ENCODE measurements at places on chromosomes 2 and 18.

- no peak for DNase-seq
These were observed 107.8 kb downstream of the C18orf54 start for GRCh38 chr18:54465502-54465901.

GRCh38 chr2:166518634-166519390, 24.8 kb upstream of the SCN7A start:
- no peak for DNase-seq

GRCh38 chr2:46517485-46517884, 38.1 kb downstream of the TMEM247 start:
- no peak for DNase-seq

DNA sequence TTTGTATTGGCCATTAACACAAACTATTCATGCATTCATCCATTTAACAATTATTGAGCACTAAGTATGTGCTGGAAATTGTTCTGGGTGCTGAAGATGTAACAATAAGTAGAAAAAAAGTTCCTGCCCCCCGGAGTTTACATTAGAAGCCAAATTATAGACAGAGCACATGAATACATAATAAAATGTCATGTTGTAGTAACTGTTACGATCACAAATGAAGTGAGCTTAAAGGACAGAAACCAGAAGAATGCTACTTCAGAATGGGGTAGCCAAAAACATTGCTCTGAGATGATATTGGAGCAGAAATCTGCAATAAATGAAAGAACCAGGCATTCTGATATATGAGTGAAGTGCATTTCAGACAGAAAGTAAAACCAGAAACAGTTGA, 256.0 kb upstream of the SETBP1 start:
- DNase-seq, result no peak

DNA sequence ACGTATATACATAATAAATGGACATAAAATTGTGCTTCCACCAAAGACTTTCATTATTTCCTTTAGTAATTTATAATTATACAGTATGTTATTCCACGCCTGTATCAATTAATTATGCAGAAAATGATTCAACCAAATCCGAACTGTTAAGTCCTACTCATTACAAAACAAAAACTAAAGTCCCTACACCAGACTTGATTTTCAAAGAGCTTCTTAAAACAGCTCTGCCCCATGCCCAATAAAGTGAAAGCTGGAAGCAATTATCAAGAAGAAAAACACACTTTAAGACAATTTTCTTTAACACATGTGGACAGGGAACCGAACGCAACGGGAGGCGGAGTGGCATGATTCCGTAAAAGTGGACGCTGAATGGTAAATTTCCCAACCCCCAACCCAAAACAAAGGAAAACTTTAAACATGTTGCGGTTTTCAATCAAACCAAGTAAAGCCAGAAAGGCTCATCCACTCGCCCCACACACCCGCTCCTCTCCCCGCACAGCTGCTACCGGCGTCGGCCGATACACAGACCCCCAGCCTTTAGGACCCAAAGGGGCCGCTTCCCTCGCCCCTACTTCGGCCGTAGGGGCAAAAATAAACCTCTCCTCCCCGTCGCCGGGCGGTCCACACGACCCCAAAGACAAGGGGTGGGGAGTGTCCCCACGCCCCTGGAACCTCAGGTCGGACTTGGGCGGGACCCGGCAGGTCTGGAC, 705 bp downstream of the YES1 start:
- DNase-seq, result no peak

DNA sequence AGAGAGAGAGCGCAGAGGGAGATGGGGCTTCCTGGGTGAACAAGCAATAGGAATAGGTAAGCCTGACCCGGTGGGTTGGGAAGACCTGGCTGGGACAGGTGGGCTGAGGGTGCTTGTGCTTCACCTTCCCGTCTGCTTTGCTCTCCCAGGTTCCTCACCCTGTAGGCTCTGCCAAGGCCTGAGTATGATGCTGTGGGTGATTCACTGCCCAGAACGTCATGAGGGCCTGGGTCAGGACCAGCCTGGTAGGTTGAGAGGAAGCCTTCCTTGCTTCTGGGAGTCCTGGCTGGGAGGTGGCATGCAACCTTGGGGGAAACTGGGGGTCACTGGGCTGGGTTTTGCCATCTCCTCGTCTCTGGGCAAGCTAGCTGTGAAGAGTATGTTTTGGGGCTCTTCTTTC, 220.2 kb upstream of the APCDD1 start:
- no peak for DNase-seq

DNA sequence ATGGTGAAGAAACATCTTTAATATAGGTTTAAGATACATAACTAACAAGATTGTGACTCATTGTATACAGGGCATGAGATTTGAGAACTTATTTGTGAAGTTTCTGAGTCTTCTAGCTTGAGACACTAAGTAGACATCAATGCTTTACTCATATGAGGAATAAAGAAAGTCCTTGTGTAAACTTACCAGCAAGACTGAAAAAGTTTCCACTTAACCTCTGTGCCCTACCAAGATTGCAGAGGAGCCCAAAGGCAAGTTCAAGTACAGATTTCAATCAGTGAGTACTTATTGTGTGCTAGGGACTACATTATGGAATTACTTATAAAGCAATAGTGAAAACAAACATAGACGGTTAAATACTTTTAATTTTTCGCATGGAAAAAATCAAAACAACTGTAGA, 1041.2 kb upstream of the CELF4 start:
- DNase-seq, result no peak

GRCh38 chr18:59690186-59690982, 6.8 kb downstream of the CCBE1 start:
- no peak for DNase-seq

- no peak for DNase-seq
These were observed 78.8 kb upstream of the TTC39C start for GRCh38 chr18:23935804-23936203.

DNA sequence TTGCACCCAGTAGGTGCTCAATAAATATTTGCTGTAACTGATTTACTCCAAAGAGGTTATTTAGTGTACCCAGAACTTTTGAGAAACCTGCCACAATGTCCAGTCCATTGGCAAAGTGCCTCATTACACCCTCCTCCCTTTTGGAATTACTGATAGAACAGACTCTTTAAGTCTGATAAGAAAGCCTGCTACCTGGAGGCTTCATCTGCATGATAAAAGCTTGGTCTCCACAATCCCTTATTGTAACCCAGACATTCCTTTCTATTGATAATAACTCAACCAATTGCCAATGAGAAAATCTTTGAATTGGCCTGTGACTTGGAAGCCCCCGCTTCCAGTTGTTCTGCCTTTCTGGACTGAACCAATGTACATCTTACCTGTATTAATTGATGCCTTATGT, 281.2 kb upstream of the FBXO11 start:
- no peak for DNase-seq

- DNase-seq, result no peak
These were observed 6.3 kb downstream of the B3GNT2 start for GRCh38 chr2:62202019-62202722.

GRCh38 chr2:85600951-85601770, 1.3 kb downstream of the TMEM150A start:
- no peak for DNase-seq

- peak; percentile 3 for DNase-seq
These were observed 210.9 kb upstream of the PKDCC start for GRCh38 chr2:41836948-41837347.

- DNase-seq, result no peak
These were observed 67.0 kb downstream of the TTC21B start for GRCh38 chr2:165886487-165887146.

DNA sequence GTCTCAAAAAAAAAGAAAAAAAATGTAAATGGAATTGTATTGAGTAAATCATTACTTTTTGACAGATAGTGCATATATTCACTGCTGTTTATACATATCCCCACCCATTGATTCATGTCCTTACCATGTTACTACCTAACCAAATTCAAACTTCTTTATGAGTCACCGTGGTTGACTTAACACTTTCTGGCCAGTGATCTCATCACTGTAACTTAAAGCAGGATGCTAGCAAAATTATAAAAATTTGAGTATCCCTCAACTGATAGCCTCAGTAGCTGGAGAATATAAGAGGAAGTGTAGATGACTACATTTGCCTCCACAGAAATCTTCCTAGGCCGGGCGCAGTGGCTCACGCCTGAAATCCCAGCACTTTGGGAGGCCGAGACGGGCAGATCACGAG, 13.4 kb downstream of the CNOT9 start:
- peak; percentile 39 for DNase-seq

DNA sequence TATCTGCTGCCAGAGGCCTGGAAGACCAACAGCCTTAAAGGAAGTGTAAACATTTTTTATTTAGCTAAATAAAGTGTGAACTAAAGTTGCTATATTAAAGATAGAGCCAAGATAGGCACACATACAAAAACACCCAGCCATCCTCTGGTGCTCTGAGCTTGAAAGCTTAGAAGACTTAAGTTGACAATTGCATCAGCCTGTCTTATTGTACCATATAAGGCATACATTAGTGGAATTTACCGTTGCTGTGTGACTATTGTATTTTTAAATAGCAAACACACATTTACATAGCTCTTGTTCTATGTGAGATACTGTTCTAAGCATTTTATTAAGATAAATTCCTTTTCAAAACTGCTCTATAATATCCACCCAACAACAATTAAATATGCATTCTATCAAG, 736.6 kb upstream of the ZEB2 start:
- DNase-seq, result no peak

DNA sequence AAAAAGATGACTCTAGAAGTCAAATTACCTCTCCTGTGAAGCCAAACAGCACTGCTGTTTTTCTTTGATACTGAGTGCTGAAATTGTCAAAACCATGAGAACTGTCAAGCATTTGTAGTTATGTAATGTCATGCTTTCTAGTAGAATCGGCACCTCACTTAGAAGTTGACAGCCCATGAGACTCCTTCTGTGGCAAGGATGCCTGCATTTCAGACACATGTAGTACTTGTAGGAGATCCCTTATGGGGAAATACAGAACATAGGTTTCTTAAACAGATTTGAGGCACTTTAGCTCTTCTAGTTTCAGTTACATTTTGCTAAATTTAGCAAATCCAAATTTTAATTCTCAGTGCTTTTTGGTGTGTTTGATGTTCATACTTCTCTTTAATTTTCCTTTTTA, 15.7 kb downstream of the ZNF407 start:
- no peak for DNase-seq

GRCh38 chr2:162945785-162946184, 107.2 kb upstream of the KCNH7 start:
- no peak for DNase-seq

DNA sequence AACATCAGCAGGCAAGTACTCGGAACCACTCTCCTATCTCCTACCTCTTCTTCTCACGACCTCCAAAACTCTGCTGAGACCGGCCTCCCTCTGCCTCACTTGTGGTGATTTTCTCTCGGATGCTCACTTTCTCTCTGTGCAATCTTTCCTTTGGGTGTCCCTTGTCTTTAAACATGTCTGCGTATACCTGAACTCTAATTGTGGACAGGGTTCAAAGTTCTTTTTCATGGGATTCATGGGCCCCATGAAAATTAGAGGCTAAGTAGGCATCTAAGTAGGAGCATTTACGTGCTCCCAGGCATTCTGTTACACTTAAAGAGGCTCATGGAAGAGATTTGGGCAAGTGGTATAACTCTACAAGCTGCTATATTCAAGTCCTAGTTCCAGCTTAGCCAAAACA, 2.1 kb upstream of the PPP1CB start:
- DNase-seq, result no peak

GRCh38 chr18:67132919-67133318, 383.6 kb downstream of the DSEL start:
- no peak for DNase-seq

DNA sequence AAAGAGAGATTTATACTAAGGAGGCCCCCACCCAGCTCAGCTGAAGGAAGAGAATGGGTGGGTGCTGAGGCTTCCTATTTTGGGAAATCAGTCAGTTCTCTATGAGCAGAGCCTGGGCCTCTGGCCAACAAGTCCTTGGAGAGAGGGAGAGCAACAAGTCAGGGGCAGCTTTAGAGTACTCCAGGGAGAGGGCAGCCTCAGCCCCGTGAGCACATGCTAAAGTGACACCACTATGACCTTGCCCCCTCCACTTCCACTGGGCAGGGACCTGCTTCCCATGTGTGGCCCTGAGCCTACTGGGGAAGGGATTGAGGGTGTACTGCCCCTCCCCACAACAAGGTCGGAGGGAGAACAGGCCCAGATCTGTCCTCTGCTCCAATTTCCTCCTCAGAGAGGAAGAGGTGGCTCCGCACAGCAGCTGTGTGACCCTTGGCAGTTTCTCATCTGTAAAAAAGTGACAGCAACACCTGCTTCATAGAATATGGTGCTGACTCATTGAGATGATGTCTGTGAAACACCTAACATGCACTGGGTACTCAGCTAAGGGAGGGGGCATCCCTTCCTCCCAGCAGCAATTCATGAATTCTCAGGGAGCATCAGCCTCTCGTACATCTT, 72.9 kb downstream of the CLHC1 start:
- DNase-seq, result no peak

DNA sequence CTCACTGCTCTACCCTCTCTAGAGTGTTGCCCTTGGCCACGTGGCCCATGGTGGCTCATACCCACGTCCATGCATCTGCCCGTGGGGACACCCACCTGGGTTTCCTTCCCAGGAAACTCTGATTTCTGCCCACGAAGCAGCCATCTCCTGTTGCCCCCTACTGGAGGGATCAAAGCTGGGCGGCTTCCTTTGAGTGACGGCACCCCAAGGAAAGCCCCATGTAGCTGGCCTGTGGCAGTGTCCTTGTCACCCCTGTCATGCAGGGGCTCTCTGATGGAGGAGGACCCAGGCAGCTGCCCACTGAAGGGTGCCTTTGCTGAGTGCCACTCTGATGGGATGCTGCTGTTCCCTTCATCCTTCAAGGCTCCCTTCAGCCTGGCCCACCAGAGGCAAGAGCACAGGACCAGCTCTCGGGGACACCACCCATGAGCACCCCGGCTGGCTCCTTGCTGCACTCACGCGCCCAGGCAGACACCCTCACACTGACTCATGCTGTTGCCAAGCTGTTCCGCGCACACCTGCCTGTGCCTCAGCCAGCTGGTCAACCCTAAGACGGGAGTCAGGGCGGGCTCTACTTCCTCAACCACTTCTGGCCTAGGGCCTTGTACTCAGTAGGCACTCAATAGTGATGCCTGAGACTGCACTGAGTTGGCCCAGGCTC, 101.1 kb downstream of the CTIF start:
- DNase-seq, result no peak

DNA sequence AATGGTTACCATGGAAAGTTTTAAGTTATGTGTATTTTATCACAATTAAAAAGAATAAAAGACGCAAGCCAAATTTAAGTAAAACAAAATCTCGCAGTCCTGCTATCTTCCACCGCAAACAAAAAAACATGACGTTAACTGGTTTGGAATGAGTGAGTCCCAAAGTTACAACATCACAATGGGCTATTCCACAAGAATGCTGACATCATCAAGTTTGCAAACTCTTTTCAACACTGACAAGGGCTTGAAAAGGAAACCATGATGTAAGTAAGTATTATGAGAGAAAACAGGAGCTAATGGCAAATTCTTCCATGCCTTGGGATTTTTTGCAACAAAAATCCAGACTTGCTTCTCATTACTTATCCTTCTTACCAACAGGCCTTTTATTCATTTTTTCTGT, 31.1 kb downstream of the SIGLEC15 start:
- no peak for DNase-seq

DNA sequence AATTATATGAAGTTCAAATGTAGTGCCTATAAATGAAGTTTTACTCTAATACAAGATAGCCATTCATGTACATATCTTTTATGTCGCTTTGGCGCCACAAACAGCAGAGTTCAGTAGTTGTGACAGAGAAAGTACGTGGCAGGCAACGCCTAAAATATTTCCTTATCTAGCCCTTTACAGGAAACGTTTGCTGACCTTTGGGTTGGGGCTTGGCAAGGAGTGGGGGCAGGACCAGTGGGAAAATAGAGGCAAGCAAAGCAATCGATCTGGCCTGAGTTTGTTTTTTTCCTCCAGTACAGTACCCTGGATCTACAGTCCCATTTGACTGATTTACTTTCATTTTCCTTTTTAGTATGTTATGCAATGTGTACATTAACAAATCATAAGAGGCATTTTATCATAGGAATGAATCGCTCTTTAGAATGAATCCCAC, 13.1 kb downstream of the CCDC68 start:
- DNase-seq, result no peak

Data from kidney glomerular epithelial cell (primary cell).